ENCODE measurements at places on chromosomes 12 and 14. TPM values are rescaled to one million over a fixed set of nuclear protein-coding genes. Genes with fewer than 3 reads are reported as not detected.

- DNase-seq: no peak
Measured at GRCh38 chr12:59517522-59517921, 78.3 kb upstream of the SLC16A7 start.

DNA sequence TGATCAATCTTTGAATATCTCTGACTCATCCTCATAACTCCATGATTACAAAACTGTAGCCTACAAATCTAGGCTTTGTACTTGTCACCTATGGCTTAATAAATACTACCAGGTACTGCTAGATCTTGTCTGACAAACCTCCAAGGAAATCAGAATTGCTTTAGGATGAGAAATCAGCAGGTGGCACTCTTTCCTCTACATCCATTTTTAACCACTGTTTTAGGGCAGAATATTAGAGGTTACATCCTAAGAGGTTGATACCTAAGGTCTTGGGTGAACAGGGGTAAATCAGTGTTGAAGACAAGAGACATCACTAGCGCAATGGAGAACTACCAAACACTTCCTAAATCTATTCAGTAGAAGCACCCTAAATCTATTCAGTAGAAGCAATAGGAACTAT, 63.1 kb upstream of the SOX5 start:
- peak; percentile 26 for DNase-seq

DNA sequence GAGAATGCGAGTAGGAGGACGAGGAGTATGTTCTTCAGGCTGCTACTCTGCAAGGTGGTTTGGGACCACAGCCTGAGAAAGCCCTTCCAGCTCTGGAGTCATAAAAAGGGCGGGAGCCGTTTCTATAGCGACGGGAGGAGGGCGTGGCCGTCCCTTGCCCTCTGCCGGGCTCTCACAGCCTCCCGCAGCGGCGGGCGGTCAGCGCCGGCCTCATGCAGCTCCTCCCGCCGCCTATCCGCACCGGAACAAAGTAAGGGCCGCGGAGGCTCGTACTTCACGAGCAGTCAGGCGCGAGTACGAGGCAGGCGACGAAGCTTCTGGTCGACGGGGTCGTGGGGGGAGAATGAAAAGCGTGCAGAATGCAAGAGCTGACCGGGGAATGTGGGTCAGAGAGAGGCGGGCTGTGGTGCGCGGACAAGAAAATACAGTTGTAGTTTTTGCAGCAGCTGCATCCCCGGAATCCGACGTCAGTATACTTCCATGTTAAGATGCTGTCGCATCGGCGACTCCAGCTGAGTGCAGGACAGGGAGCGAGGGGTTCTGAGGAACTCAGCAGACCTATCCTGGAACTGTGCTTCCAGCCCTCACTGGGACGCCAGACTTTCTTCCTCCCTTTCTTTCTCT, at the start of gene DYRK4:
DYRK4 (plus strand) TSS at position 175 of the 624 bp plus-strand sequence; CDS start at position 213, 38 bp downstream.
- peak; percentile 73 for DNase-seq

DNA sequence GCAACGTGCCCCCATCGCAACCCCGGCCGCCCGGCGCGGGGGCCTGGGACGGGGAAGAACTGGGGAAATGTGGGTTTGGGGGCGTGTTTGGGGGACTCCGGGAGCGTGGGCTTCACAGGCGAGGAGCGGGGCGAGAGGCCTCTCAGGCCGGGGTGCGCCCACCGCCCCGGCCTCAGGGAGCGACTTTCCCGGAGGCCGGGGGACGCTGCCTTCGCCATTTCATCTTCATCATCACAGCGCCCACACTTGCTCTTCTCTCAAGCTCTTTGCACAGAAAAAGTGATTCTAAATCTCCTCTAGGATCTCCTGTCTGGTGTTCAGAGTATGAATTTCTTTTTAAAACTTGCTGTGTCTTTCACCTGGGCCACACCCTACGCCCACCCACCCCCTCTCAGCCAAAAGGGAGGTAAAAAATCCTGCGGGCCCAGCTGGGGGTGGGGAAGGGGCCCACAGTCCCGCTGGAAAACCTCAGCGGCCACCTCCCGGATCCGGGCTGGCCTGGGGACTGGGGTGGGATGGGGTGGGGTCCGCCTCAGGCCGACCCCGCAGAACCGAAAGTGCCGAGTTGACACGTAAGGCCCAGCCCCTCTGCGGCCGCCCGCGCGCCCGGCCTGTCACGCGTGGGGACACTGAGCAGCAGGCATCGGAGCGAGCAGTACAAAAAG, 7.4 kb downstream of the CDKN1B start:
- no peak for DNase-seq

DNA sequence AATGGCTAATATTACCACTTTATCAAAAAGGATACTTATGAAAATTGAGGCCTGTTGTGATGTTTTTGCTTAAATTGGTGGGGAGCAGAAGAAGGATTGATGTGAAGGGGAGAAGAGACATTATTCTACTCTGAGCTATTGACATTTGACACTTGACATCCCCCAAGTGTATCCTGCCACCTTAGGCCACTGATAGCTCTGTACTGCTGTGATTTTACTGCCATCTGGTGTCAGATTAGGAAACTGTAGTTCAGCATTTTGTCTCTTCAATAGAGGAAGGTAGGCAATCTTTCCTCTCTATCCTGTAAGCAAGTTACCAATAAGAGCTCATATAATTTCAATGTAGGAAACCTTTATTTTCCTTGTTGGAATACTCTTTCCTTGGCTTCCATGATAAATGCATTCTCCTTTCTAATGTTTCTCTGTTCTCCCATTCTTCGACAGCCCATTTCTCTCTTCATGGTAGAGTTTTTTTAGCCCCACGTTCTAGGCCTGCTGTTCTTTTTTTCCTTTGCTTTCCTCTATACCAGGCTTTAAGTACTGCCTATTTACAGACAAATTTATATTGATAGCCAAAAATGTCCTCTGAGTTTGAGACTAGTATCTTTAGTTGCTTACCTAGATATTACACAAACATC, 46.3 kb downstream of the PPHLN1 start:
- peak; percentile 47 for DNase-seq

- no peak for DNase-seq
Measured at GRCh38 chr14:105069522-105069870, 4.3 kb upstream of the GPR132 start.

GRCh38 chr14:72549854-72550253, 344.0 kb downstream of the DPF3 start:
- no peak for DNase-seq

DNA sequence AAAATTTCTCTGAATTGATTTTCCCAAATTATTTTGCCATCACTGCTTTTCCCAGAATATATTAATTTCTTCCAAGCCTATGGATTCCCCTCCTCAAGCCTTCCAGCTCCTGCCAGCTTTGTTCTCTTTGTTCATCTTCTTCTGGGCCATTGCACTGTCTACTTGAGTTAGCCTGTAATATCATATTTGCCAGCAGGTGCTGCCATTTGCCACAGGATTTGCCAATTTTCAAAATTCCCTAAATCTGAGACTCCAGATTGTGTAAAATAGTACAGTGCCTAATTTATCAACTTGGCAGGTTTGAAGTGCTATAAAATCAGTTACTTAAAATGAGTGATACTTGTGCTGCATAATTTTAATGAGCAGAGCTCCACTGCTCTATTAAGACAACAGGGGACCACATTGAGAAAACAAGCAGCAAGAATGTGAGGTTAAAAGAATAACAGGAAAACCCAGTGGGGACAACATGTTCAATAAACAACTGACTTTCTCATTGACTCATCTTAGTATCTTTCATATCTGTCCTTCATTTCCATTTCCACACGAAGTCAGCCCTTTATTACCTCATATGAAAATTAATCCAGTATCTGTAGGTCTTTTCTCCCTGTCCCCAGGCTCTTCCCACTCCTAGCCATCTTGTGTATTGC, 84.6 kb upstream of the CCDC196 start:
- peak; percentile 4 for DNase-seq

GRCh38 chr12:41998436-41998835, 146.2 kb downstream of the GXYLT1 start:
- DNase-seq: no peak

DNA sequence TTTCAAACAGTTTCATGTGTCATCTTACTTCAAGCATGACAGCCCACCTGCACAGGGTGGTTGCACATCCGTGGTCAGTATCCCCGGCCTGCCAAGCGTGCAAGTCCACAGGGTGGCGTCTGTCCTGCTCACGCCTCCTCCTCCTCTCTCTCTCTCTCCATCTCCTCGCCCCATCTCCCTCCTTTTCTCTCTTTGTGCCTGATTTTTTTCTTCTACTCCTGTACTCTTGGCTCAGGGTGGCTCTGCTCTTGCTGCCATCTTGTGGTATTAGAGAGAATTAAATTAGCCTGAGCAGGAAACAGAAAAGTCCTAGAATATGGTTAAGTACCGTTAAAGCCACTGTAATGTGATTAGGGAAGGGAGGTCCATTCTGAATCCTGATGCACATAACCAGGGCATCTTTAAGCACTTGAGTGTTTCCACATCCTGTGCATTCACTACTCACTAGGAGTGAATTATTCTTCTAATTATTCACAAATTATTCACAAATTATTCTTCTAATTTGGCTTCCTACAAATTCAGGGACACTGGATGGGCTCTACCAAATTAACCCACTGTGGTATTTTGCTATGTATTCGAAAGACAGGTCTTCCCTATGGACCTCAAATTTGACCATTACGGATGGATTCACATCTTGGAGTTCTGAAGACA, 25.5 kb upstream of the DTX1 start:
- DNase-seq: peak; percentile 58

GRCh38 chr14:88069677-88070076, 64.7 kb downstream of the GPR65 start:
- no peak for DNase-seq

DNA sequence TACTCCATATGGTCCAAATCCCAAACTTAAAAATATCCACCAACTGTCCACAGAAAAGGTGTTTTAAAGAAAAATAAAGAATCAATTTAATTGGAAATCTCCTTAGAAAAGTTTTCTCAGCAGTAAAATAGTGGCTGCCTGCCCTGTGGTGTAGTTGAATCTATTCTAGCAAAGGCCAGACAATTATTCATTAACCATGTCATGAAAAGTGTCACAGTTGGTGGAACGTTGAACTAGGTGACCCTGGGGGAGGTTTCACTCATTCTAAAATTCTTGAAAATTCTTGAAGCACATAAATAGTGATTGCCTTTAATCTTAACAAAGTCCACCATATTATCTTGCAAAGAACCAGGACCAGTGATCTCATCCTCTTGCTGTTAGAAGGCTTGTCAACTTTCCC, 78.4 kb upstream of the GZMB start:
- no peak for DNase-seq

GRCh38 chr12:24979329-24979728, 30.4 kb upstream of the BCAT1 start:
- no peak for DNase-seq

DNA sequence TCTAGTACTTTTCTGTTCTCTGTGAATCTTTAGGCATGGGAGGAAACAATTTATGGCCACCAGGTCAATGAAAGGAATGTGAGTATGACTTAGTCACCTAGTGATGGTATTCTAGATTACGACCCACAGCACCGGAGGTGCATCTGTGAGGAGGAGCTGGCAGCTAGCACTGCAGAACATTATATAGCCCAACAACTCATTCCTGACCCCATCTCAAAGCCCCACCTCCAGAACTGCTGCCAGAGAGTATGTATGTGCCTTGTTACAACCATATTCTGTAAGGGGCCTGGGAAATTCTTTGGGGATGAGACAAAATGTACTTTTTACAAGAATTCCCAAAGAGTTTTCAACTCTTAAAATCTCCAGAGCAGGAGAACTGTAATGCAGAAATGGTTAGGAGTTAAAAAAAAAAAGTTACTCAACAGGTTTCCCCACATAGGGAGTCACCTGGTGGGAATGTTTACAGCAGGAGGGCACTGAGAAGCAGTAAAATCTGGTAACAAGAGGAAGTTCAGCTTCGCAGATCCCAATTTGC, 34.9 kb upstream of the CERS5 start:
- DNase-seq: peak; percentile 94

GRCh38 chr14:95196268-95196667, 38.9 kb upstream of the DICER1 start:
- no peak for DNase-seq

DNA sequence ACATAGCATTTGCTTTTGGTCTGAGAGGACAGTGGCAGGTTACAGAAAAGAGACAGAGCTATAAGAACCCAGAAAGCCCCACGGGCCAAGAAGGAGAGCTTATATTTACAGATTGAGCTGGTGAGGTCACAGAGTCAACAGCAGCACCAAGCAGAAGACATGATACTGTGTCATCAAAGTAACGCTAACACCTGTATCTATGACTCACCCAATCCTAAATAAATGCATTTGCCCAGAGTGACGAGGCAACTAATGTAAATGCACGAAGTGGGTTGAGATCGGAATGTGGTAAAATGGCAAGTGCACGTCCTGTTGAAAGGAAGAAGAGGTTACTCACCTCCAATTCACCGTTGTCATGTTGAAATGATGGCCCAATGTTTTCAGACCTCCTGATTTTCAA, 6.7 kb upstream of the CD163L1 start:
- DNase-seq: no peak

The ARHGEF25 gene
- 40.0 TPM for total RNA-seq

The CFAP251 gene
- total RNA-seq: 7.9 TPM

The NFATC4 gene
- 59.9 TPM for total RNA-seq

The SERPINA12 gene
- not detected for total RNA-seq

The CFL2 gene
- total RNA-seq: 147 TPM

The OR6C1 gene
- not detected for total RNA-seq

All from fibroblast of lung (primary cell).